Cardiac fibroblast (primary cell): ENCODE measurements at places on chromosomes 4 and X.

- peak; percentile 60 for DNase-seq
Observed at GRCh38 chrX:118655561-118656246, 71.7 kb upstream of the IL13RA1 start.

GRCh38 chr4:76219299-76220055, 5.9 kb upstream of the SCARB2 start:
- peak; percentile 80 for DNase-seq

DNA sequence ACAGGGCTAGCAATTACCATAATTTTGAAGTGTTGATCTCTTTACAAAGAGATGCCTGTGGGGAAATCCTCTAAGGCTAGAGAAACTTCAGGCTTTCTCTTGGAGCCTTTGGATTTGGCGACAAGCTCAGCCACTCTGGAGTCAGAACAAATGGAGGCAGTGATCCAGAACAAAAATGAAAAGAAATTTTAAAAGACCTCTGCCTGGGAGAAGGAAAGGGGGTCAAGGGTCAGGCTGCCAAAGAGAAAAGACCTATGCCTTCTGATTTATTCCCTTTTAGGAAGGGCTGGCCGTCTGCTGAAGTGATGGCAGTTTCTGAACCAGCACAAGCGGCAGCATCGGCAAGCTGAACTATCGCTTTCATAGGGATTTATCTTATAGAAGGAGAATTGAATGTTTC, 140.8 kb upstream of the SFRP2 start:
- no peak for DNase-seq

GRCh38 chr4:105944540-105944939, 49.3 kb downstream of the NPNT start:
- peak; percentile 29 for DNase-seq

- peak; percentile 51 for DNase-seq
Observed at GRCh38 chrX:16678689-16679088, 28.7 kb downstream of the S100G start.

DNA sequence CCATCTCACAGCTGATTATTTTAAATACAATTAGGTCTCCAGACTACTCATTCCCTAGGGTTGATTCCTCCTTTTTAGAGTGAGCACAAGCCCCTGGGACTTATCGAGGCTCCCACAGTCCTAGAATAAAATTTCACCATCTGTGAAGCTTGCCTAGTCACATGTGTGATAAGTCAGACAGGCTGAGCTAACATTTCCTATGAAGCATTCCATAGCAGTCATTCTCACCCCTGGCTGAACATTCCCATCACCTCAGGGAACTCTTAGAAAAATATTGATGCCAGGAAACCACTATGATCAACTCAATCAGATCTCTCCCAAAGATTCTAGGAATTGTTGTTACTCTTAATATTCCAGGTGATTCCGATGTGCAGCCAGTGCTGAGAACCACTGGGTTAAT, 37.7 kb downstream of the ARHGEF9 start:
- peak; percentile 71 for DNase-seq

DNA sequence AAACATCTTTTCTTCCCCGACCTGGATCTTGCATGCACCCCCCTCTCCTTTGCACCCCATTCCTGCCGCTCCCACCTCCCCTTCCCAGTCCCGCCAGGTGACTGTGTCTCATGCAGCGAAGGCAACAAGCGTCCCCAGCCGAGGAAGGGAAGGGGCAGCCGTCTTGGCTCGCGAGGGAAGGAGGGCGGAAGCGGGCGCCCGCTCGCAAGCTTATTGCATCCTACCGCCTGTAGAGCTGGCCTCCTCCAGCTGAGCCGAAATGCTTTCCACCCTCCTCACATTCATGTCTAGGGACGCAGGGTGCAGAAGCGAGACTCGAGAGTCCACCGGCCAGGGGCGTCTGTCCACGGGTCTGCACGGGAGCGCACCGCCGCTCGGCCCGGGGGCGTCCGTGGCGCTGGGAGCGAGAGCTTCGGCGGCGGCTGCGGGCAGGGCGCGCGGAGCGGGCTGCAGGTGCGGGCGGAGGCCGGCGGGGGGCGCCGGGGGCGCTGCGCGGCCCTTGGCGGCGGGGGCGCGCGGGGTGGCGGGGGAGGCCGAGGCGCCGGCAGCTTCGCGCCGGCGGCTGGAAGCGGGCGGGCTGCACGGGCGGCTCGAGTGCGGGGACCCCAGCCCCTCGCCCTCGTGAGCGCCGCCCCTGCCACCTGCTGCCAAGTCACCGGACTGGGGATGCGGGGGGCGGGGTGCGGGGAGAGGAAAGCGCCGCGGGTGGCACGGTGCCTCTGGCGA, at the start of gene KCNIP4:
KCNIP4 (minus strand) TSS at position 426 of the 726 bp plus-strand sequence.
- DNase-seq: peak; percentile 4

DNA sequence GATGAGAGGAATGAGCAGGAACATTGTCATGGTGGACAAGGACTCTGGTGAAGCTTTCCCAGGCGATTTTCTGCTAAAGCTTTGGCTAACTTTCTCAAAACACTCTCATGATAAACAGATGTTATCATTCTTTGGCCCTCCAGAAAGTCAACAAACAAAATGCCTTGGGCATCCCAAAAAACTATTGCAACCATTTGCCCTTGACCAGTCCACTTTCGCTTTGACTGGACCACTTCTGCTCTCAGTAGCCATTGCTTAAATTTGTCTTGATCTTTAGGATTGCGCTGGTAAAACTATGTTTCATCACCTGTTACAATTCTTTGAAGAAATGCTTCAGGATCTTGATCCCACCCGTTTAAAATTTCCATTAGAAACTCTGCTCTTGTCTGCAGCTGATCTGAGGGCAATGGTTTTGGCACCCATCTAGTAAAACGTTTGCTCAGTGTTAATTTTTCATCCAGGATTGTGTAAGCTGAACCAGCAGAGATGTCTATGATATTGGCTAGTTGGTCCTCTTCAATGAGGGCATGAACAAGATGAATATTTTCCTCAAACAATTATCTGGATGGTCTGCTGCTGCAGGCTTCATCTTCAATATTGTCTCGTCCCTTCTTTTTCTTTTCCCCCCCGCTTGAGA, 14.8 kb downstream of the TBC1D1 start:
- no peak for DNase-seq
